NCI-H1092 treated with DMSO at 0.1 percent for 48 hours (cell line): ENCODE measurements at places on chromosomes 7 and 10.

- DNase-seq: no peak
Measured at GRCh38 chr7:99267841-99268576, 4.6 kb upstream of the MYH16 start.

- no peak for DNase-seq
Measured at GRCh38 chr7:24896031-24896501, 83.9 kb downstream of the OSBPL3 start.

GRCh38 chr10:62613859-62614258, 190.7 kb upstream of the ADO start:
- DNase-seq: no peak

DNA sequence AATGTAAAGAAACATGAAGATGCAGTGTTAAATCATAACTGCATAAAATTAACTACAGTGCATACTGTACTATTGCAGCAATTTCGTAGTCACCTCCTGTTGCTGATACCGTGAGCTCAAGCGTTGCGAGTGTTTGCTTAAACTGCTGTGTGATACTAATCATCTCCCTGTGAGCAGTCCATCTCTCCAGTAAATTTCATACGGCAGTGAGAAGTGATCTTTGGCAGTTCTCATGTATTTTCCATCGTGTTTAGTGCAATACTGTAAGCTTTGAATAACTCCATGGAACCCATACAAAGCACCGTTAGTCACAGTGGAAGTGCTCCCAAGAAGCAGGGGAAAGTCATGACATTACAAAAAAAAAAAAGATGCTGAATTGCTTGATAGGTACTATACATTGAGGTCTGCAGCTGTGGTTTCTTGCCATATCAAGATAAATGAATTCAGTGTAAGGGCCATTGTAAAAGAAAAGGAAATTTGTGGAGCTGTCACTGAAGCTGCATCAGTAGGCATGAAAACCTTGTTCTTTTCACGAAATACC, 360.4 kb downstream of the EXOC4 start:
- no peak for DNase-seq

DNA sequence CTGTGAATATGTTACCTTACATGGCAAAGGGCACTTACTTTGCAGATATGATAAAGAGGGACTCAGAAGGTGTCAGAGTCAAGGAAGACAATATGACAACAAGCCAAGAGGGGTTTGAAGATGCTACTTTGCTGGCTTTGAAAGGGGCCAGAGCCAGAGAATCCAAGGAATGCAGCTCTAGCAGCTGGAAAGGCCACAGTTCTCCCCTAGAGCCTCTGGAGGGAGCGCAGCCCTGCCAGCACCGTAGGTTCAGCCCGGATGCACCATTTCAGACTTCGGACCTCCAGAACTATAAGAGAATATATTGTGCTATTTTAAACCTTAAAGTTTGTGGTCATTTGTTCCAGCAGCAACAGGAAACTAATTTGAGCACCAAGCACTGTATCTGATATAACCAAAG, 32.9 kb upstream of the WDR11 start:
- no peak for DNase-seq

GRCh38 chr10:49299816-49300139, 808 bp downstream of the C10orf71 start:
- DNase-seq: no peak

GRCh38 chr10:87696922-87697745, 37.5 kb downstream of the PAPSS2 start:
- DNase-seq: no peak

GRCh38 chr7:136198168-136198567, 221.0 kb upstream of the MTPN start:
- no peak for DNase-seq

GRCh38 chr10:121879476-121879875, 48.4 kb downstream of the ATE1 start:
- DNase-seq: no peak

DNA sequence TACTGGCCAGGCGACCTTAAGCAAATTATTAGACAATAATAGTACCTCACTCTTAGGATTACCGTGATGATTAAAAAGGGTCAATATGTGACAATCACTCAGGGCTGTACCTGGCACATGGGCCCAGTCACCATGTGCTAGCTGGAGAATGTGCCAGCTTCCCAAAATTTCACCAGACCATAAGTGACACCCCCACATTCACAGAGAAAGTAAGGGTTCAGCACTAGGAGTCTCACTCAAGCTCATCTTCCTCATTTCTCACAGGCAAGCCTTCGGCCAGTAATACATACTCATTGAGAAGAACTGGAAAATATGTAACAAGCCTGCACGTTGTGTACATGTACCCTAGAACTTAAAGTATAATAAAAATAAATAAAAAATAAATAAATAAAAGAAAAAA, 22.4 kb upstream of the C10orf71 start:
- DNase-seq: no peak

GRCh38 chr10:6009150-6009549, 31.8 kb upstream of the IL15RA start:
- DNase-seq: no peak

GRCh38 chr7:134071355-134072331, 55.5 kb upstream of the LRGUK start:
- DNase-seq: no peak

DNA sequence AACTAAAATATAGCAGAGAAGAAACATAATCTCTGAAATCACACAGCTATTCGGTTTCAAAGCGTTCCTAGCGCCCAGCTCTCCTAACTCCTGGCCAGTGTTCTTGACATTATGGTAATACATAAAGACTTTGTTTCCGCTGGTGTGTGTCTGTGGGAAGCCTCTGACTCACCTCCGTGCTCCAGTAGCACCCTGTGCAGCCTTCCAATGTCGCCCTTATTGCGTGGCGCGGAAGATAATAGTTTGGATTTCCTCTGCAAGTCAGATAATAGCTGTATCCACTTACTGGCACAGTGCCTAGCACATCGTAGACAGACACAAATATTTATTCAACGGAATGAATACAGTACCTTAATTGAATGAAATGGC, 570 bp downstream of the BMS1 start:
- DNase-seq: peak; percentile 40

- no peak for DNase-seq
Measured at GRCh38 chr7:135815033-135815432, 66.4 kb upstream of the FAM180A start.

- no peak for DNase-seq
Measured at GRCh38 chr7:12550956-12551355, 19.6 kb upstream of the SCIN start.

- no peak for DNase-seq
Measured at GRCh38 chr7:93949423-93949822, 27.9 kb downstream of the GNG11 start.

DNA sequence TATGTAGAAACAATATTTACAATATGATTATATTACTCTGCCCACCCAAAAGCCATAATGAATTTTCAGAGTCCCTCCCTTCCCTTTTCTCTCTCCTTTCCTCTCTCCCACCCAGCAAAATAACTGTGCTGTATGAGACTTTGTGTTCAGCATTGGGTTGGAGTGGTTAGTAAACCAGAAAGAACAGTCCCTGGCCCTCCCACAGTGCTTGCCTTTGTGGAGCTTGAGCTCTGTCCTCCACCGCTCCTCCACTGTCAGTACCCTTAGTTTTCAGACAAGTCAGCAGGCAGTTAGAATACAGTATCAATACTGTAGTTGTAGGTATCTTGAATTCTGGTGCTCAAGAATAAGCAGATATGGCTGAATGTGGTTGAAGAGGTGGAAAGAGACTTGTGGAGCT, 92.7 kb downstream of the CDK14 start:
- no peak for DNase-seq

- DNase-seq: peak; percentile 62
Measured at GRCh38 chr7:91089382-91089963, 174.8 kb upstream of the FZD1 start.

GRCh38 chr7:55469271-55469681, 103.0 kb downstream of the VOPP1 start:
- DNase-seq: peak; percentile 70

DNA sequence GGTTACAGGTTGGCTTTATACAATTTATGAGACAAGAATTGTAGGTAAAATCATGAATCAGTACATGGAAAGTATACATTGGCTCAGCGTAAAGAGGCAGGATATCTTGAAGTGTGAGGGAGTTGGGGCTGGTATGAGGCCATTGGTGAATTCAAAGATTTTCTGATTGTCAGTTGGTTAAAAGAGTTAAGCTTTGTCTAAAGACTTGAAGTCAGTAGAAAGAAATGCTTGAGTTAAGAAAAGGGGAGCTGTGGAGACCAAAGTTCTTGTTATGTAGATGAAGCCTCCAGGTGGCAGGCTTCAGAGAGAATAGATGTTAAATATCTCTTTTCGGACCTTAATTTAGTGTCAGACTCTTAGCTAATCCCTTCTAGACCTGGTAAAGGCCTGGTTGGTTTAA, 341.0 kb downstream of the GALNT17 start:
- no peak for DNase-seq

GRCh38 chr10:18658271-18659124, 733 bp upstream of the ARL5B start:
- no peak for DNase-seq

DNA sequence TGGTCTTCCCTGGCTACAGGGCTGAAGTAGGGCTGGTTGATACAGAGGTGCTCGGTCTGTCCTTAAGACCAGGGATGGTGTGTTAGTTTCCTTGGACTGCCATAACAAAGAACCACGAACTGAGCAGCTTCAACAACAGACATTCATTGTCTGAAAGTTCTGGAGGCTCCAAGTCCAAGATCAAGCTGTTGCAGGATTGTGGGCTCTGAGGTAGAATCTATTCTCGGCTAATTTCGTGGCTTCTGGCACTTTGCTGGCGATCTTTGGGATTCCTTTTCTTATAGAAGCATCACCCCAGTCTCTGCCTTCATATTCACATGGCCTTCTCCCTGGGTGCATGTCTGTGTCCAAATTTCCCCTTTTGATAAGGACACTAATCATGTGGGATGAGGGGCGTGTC, 112.1 kb upstream of the ITGB1 start:
- no peak for DNase-seq

DNA sequence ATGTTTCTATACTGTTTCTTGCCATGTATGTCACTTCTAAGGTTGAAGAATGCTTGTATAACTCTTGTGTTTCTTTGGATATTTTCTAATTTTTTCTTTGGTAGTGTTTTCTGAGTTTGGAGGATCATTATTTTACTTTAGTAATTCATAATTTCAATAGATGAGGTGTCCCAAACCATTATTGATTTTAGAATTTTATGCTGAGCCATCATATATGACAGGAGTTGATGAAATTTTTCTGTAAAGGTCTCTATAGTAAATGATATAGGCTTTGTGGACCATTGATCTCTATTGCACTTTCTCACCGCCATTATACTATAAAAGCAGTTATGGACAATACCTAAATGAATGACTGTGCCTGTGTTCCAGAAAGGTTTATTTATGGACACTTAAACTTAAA, 183.3 kb upstream of the PPP1R3A start:
- DNase-seq: no peak
